ENCODE measurements at places on chromosomes 13 and 19. TPM values are rescaled to one million over a fixed set of nuclear protein-coding genes. Genes with fewer than 3 reads are reported as not detected.

Gene RNF113B
- total RNA-seq: not detected

Gene NACC1
- total RNA-seq: 292 TPM

Gene ATP4A
- total RNA-seq: not detected

Gene MEDAG
- 1.8 TPM for total RNA-seq

Gene LILRB4
- total RNA-seq: not detected

Gene TMPRSS9
- not detected for total RNA-seq

Gene SRRM5
- total RNA-seq: 0.26 TPM

Gene KLK3
- not detected for total RNA-seq

Gene CLIP3
- total RNA-seq: 1.5 TPM

Gene BRSK1
- 20.3 TPM for total RNA-seq

Gene ADPRHL1
- 0.89 TPM for total RNA-seq

Gene APLP1
- total RNA-seq: 19.3 TPM

Gene BCL3
- 7.3 TPM for total RNA-seq

Gene CATSPERD
- total RNA-seq: 0.03 TPM

Gene TNFRSF19
- total RNA-seq: 0.31 TPM

Gene PRR22
- 1.5 TPM for total RNA-seq
